ENCODE measurements at places on chromosomes 6 and 20.
A peak's percentile ranks its signal among the peaks of the same experiment; 100 is the strongest.

GRCh38 chr6:39020136-39020535, 28.4 kb upstream of the GLP1R start:
- no peak for DNase-seq

GRCh38 chr20:13046409-13046808, 37.6 kb downstream of the SPTLC3 start:
- DNase-seq: no peak

GRCh38 chr20:35055445-35056276, 36.9 kb downstream of the TRPC4AP start:
- no peak for DNase-seq

- DNase-seq: no peak
Measured at GRCh38 chr6:152293404-152293803, 343.8 kb downstream of the SYNE1 start.

DNA sequence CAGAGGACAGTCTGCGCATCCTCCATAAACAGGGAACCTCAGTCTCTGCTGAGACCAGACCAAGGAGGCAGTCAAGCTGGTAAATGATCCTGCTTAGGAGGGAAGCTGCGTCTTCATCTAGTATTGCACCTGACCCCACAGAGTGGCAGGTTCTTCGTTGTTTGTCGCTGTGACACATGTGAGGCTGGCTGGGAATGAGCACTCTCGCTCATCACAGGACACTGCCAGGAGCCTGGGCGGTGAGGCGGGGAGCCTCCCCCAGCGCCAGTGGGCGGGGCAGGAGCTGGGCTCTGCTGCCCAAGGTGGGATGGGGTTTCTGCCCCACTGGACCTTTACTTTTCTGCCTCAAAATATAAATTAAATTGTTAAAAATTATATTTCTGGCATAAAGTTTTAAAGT, 48.4 kb upstream of the SYNDIG1 start:
- no peak for DNase-seq

DNA sequence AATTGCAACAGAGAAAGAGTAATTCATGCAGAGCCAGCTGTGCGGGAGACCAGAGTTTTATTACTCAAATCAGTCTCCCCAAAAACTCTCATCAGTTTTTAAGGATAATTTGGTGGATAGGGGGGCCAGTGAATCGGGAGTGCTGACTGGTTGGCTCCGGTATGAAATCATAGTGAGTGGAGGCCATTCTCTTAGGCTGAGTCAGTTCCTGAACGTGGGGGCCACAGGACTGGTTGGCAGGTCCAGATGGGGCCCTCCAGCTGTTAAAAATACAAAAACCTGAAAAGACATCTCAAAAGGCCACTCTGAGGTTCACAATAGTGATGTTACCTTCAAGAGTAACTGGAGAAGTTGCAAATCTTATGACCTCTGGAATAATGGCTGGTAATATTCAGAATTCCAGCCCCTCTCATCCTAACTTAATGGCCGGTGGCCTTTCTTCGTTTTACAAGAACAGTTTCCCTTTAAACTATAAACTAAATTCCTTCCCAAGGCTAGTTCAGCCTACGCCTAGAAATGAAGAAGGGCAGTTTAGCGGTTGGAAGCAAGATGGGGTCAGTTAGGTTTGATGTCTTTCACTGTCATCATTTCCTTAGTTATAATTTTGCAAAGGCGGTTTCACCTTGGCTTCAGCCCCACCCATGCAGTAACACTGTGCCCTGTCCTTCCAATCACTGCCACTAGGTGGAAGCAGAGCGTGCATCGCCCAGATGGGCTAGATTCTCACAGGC, 6.8 kb upstream of the MICA start:
- DNase-seq: peak; percentile 70

- no peak for DNase-seq
Measured at GRCh38 chr6:17583811-17584210, 16.3 kb upstream of the FAM8A1 start.

GRCh38 chr20:35695245-35695749, 3.9 kb downstream of the NFS1 start:
- DNase-seq: no peak

DNA sequence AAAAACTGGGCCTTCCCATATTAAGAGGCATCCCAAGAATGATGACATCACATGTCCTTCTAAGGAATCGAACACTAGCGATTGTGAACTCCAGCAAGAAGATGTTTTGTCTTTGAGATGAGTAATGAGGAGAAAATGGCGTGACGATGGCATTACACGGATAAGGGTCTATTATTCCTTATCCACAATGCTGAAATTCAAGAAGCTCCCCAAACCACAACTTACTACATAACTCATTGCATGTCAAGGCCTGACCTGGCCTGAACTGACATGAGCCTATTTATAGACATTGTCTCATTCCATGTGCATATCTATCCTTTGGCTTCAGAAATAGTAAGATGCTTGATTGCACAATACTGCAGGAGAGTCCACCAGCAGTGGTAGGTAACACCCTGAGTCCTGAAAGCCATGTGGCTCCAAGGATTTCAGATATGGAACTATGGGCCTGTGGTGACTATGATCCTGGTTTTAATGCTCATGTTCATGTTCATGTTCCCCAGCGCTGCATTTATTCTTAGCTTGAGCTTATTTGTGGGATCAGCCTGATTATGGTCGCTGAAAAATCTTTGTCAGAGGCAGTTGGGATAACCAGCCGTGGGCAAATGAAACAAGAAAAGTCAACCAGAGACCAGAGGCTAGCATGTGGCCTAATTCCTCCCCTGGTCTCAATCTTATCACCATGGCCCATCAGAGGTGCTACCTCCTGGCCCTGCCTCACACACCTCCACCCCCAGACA, 183.2 kb upstream of the JARID2 start:
- no peak for DNase-seq

DNA sequence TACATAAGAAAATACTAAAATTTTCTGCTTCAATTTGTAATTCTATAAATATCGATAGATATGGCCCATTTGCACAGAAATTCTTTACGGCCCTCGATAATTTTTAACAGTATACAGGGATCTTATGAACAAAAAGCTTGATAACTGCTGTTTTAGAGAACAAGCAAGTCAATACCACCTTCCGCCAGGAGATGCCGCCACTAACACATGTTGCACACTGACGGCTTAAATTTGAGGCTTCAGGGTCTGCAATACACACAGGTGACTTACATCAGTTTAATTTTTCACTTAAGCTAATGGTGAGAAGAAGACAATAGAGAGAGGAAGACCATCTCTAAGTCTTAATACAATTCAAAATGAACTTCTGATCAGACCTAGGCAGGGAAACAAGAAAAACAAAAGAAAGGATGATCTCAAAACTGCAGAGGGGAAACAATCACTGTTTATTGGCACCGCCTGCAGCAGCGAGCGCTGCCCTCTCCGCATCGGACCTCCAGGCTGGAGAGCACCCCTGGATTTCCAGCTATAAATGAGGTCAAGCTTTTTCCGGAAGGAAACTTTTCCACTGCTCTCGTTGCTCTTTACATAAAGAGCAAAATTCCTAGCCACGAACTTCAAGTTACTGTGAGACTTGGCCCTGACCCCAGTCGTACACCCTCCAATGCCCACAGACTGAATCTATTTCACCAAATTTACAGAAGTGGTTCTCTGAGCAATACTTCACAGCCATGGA, 53.9 kb downstream of the OTOR start:
- peak; percentile 77 for DNase-seq

DNA sequence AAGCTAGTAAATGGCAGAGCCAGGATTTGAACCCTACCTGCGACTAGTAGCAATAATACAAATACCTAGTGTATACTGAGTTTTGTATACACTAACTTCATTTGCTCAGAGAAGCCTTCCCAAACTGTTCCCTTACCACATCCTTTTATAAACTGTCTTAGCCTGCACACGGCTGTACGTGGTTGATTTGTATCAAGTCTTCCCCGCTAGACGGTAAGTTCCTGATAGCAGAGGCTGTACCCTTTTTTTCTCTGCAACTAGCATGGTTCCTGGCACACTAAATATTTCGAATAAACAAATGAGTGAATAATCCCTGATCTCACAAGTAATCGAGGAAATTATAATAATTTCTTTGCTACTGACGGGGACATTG, 636 bp downstream of the RTF2 start:
- no peak for DNase-seq

DNA sequence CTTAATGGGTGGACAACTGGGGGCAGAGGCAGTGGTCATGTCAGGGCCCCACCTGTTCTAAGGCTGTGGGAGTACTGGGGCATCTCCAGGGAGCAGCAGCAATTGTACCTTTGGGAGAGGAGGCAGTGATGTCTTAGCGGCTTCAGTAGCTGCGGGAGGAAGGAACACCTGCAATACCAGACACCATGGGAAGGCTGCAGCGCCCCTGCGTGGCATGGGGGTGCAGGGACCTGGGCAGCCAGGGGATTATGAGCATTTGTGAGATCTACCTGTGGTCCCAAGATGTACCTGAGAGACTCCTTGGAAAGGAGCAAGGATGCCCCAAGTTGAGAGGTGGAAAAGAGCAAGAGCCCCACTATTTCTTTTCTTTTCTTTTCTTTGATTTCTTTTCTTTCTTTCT, 112.1 kb upstream of the GPR6 start:
- DNase-seq: no peak

- DNase-seq: no peak
Measured at GRCh38 chr20:5268449-5268848, 48.3 kb downstream of the PROKR2 start.

DNA sequence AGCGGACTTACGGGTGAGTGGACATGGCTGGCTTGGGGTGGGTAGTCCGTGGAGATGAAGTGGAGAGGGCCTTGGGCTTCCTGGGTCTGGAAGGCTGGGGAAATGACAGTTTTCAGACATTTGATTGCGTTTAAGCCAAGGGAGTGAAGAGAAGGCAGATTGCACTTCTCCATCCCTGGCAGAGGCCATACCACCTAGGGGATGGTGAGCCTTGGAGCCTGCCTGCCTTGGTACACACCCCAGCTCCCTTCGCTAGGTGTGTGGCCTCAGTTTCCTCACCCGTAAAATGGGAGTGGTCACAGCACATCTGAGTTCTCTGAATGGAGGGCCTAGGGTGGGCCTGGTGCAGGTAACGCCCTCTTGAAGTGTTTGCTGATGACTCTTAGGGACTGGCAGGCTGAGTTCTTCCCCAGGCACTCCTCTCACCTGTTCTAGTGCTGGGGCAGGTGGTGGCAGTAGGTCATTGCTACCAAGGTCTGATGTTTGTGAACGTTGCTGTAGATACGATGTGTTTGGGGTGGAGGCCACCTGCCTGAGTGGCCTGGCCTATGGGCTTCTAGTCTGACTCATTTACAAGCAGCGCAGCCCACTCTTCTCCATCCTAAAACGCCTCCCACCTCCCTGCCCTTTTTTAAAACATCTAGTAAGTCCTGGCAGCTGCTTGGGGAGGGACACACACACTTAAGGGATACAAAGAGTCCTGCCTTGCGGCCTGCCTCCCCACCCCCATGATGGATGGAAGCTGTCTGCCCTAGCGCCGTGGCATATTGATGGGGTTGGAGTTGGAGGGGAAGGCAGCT, 2.3 kb downstream of the RBM38 start:
- DNase-seq: no peak

GRCh38 chr20:13858439-13858838, 73.6 kb downstream of the NDUFAF5 start:
- no peak for DNase-seq

DNA sequence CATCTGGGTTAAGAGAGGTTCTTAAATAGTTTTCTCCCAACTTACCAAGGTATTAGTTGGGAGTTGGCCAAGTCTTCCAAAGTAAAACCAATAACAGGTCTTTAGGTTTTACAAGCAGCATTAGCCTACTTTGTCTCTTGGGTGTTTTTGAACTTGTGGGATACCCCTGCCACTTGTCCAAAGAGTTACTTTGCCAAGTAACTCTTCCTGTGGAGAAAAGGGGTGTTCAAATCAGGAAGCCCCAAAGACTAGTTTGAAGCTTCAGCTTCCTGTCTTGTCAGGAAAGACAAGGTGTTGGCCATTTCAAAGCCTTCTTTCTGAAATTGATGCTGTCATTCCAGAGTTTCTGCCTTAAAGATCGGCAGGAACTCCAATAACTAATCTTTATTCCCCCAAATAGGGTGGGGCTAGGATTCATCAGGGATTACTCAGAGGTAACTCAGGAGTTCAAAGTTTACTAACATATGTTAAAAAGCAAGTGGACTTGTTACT, 822 bp downstream of the RAB22A start:
- DNase-seq: no peak

- peak; percentile 95 for DNase-seq
Measured at GRCh38 chr20:11777387-11778205, 140.1 kb upstream of the BTBD3 start.

DNA sequence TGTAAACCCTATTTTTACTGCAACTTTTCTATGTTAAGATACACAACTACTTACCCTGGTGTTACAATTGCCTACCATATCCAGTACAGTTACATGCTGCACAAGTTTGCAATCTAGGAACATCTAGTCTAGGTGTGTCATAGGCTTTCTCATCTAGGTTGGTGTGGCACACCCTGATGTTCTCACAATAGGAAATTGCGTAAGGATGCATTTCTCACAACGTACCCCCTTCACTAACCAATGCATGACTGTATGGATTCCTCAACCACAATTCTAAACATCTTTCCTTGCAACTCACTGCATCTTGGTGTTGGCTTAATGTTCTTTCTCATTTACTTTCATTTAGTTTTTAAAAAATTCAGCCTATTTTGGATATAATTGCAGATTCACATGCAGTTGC, 31.6 kb downstream of the GJA10 start:
- DNase-seq: no peak

GRCh38 chr20:17490501-17490900, 40.7 kb downstream of the BFSP1 start:
- no peak for DNase-seq

GRCh38 chr6:101689156-101689555, 295.6 kb downstream of the GRIK2 start:
- DNase-seq: peak; percentile 39

- no peak for DNase-seq
Measured at GRCh38 chr20:3068986-3069900, 2.2 kb upstream of the OXT start.

DNA sequence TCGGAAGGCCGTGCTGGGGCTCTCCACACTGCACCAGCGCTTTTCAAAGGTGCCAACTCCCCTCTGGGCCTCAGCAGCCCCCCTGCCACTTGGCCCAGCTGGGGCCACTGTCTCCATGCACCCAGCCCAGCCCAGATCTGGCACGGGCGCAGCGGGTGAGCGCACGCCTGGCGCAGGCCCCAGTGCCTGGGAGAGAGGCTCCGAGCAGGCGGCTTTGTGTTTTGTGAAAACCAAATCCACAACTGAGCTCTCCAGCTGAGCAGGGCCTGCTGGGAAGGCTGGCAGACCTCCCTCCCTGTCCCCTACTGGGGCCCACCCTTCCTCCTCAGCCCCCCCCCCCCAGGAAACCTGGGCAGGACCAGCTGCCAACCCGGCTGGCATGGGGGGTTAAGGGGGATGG, 17.0 kb downstream of the MDGA1 start:
- no peak for DNase-seq

Measured in NCI-H2227 treated with DMSO at 0.1 percent for 48 hours (cell line).